GM23338 (cell line): ENCODE measurements at places on chromosomes 5 and 9. TPM values are rescaled to one million over a fixed set of nuclear protein-coding genes. Genes with fewer than 3 reads are reported as not detected.

DNA sequence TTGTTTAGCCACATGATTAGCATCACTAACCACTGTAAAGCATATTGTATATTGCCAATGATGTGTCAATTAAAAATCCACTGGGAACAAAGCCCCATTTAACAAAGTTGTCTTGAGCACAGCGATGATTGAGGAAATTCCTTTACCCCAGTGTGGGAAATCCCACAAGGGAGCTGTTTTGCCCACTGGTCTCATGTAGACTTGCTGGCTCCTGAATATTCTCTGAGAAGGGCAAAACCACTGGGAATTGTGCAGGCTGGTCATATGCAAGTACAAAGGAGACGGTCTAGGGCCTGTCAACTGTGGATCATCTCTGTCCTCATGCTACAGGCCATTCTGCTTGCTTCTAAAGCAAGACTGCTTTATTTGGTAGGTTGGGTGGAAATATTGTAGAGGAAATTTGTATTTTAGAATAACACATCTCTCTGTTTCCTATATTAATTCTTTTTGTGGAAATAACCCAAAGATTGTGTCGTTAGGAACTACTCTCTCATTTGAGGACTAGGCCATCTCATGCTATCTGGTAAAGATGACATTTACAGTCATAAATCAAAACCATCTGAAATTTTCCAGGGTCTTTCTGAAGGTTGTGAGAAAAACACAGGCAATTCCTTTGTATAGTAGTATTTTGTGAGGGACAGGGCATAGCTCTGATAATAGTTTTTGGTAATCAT, 60.2 kb downstream of the PARP8 start:
- H3K27ac ChIP-seq: no peak overlapping the region
- DNase-seq: no peak
- peaks cover 24% of the 10 kb centered on the region for H3K4me1 ChIP-seq

DNA sequence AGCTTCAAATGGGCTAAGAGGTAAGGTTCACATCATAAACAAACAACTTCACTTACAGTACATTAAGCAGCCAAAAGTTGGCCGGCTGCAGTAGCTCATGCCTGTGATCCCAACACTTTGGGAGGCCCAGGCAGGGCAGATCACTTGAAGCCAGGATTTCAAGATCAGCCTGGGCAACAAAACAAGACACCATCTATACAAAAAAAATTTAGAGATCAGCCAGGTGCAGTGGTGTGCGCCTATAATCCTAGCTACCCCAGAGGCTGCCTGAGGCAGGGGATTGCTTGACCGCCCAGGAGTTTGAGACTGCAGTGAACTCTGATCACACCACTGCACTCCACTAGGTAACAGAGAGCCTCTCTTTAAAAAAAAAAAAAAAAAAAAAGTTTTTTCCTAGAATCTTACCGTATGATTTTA, 16.9 kb downstream of the UBTD2 start:
- no peaks in the 10 kb centered on the region for H3K36me3 ChIP-seq
- H3K4me3 ChIP-seq: no peak overlapping the region
- H3K27ac ChIP-seq: peak overlapping the region; percentile 79
- H3K4me1 ChIP-seq: peaks cover 6% of the 10 kb centered on the region

- no peaks in the 10 kb centered on the region for H3K27me3 ChIP-seq
- H3K4me1 ChIP-seq: peaks cover 14% of the 10 kb centered on the region
- H3K27ac ChIP-seq: no peak overlapping the region
- no peaks in the 10 kb centered on the region for H3K36me3 ChIP-seq
- no peak overlapping the region for H3K4me3 ChIP-seq
- DNase-seq: no peak
Measured at GRCh38 chr9:38380230-38380871, 12.2 kb upstream of the ALDH1B1 start.

DNA sequence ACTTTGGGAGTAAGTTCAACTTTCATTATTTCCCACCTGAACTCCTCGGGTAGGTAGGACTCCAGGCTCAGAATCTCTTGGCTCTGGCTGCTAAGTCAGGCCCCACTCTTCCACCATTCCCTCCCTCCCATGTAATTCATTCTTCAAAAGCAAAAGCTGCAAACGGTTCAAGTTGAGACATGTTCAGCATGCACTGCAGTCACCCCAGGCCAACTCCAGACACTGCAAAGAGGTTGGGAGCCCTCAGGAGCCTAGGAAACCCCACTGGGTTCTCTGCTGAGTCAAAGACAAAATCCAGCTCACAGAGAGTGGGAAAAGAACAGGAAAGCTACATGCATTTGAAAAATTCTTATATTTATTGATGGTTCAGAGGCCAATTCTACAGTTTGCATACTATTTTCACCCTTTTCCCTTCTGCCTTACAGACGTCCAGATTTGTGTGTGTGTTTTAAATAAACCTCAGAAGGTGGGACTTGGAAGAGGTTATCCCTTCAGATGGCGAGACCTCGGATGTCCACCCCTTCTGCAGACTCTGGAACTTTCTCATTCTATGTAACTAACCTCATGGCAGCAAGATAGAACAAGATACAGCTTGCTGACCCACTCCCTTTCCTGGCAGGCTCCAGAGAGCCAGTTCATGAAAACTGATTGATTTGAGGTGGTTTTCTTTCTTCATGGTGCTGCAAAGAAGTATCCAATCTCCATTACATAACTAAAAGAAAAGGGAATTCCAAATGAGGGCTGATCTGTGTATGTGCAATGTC, 65.7 kb upstream of the EQTN start:
- H3K27me3 ChIP-seq: no peaks in the 10 kb centered on the region
- no peak overlapping the region for H3K27ac ChIP-seq
- no peak for DNase-seq
- H3K4me1 ChIP-seq: peaks cover 25% of the 10 kb centered on the region

DNA sequence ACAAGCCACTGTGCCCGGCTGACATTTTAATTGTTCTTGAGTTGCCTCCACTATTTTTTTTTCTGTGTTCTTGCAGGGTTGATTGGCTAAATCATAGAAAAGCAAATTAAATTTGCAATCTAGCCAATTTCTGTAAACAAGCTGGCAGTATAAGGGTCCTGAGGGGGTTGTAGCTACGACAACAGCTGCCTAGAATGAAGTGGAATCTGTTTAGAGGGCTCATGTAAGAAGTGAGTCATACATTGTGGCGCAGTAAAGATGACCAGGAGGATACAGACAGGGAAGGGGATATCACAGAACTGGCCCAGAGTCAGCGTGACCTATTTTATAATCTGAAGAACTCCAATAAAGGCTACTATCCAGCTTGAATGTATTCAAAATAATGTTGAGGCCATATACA, 82.2 kb upstream of the TLE1 start:
- no peaks in the 10 kb centered on the region for H3K27me3 ChIP-seq
- DNase-seq: no peak
- no peak overlapping the region for H3K27ac ChIP-seq
- no peaks in the 10 kb centered on the region for H3K4me1 ChIP-seq

GRCh38 chr5:133340002-133340755, 272.2 kb downstream of the FSTL4 start:
- no peak overlapping the region for H3K4me3 ChIP-seq
- H3K36me3 ChIP-seq: no peaks in the 10 kb centered on the region
- H3K27ac ChIP-seq: no peak overlapping the region
- H3K4me1 ChIP-seq: peaks cover 36% of the 10 kb centered on the region
- no peaks in the 10 kb centered on the region for H3K27me3 ChIP-seq

DNA sequence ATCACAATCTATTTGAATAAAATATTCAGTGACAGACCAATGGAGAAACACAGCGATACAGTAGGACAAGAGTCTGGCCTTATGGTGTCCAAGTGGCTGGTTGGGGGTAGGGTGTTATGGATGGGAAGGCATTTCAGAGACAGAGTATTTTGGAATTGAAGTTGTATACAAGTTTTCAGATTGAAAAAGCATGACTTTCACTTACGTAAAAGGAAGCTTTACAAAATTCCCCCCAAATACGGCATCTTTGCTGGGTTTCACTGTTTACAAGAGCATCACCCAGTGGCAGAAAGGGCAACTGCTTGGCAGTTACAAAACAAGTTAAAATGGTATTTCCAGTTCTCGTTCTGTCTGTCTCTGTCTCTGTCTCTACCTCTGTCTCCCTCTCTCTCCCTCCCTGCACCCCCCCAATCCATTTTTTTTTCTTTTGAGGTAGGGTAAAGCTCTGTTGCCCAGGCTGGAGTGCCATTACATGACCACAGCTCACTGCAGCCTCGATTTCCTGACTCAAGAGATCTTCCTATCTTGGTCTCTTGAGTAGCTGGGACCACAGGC, 86.2 kb downstream of the PTPN3 start:
- no peak overlapping the region for H3K4me3 ChIP-seq
- no peaks in the 10 kb centered on the region for H3K36me3 ChIP-seq
- no peak overlapping the region; the same call in 1 of the 2 replicates for H3K27ac ChIP-seq
- peak; percentile 76 for DNase-seq
- H3K27me3 ChIP-seq: no peaks in the 10 kb centered on the region
- H3K4me1 ChIP-seq: peaks cover 30% of the 10 kb centered on the region

DNA sequence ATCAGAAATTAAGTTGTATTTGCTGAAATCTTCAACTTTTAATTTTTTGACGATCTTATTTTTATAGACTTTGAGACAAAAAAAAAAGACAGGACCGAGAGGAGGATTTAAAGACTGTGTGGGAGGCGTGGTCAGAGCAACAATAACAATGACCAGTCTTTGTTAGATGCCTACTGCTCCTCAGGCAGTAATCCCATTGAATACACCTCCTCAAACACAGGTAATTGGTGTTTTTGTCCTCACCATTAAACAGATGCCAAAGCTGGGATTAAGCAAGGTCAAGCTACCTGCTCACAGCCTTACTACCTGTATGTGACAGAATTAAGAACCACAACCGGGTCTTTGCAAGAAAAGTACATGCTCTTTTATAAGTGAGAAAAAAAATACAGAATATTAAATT, 233.3 kb upstream of the GRAMD2B start:
- H3K36me3 ChIP-seq: no peaks in the 10 kb centered on the region
- peak; percentile 63 for DNase-seq
- H3K4me1 ChIP-seq: peaks cover 11% of the 10 kb centered on the region

GRCh38 chr9:22060831-22061383, 51.8 kb upstream of the CDKN2B start:
- no peak overlapping the region for H3K27ac ChIP-seq
- no peak overlapping the region for H3K4me3 ChIP-seq
- no peaks in the 10 kb centered on the region for H3K4me1 ChIP-seq

GRCh38 chr5:138965626-138966025, 90.5 kb upstream of the LRRTM2 start:
- H3K27me3 ChIP-seq: no peaks in the 10 kb centered on the region
- DNase-seq: no peak
- H3K36me3 ChIP-seq: no peaks in the 10 kb centered on the region
- H3K4me1 ChIP-seq: peaks cover 28% of the 10 kb centered on the region

DNA sequence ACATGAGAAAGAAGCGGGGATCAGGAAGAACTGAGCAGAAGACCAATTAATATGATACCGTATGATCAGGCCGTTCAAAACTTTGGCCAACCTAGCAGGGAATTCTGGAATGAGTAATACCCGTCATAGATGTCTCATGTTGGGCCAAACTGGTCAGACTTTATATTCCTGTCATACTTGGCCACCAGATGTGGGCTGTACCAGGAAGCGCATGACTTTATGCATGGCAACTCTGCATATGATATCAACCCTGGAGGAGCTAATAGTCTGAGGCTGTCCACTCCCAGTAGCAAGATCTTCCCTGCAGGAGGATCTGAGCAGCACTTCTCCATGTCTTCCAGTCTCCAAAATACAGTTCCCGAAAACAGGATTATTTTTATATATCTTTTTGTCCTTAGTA, 68.5 kb upstream of the NAA35 start:
- H3K27me3 ChIP-seq: no peaks in the 10 kb centered on the region
- no peak overlapping the region for H3K27ac ChIP-seq
- DNase-seq: no peak
- H3K36me3 ChIP-seq: no peaks in the 10 kb centered on the region
- H3K4me3 ChIP-seq: no peak overlapping the region

GRCh38 chr5:107532169-107532878, 138.4 kb downstream of the EFNA5 start:
- no peak overlapping the region for H3K27ac ChIP-seq
- no peaks in the 10 kb centered on the region for H3K27me3 ChIP-seq
- peaks cover 17% of the 10 kb centered on the region for H3K4me1 ChIP-seq
- no peak overlapping the region for H3K4me3 ChIP-seq
- H3K36me3 ChIP-seq: no peaks in the 10 kb centered on the region
- DNase-seq: no peak

The AGXT2 gene
- total RNA-seq: not detected in 2 replicates

The IFNA14 gene
- total RNA-seq: not detected in 2 replicates

The CDHR2 gene
- not detected in 2 replicates for total RNA-seq

The TPM2 gene
- total RNA-seq: 116 and 141 TPM in 2 replicates

The ZCCHC9 gene
- total RNA-seq: 30.4 and 31.1 TPM in 2 replicates
